ENCODE measurements at places on chromosomes 7 and 10.
A peak's percentile ranks its signal among the peaks of the same experiment; 100 is the strongest.

DNA sequence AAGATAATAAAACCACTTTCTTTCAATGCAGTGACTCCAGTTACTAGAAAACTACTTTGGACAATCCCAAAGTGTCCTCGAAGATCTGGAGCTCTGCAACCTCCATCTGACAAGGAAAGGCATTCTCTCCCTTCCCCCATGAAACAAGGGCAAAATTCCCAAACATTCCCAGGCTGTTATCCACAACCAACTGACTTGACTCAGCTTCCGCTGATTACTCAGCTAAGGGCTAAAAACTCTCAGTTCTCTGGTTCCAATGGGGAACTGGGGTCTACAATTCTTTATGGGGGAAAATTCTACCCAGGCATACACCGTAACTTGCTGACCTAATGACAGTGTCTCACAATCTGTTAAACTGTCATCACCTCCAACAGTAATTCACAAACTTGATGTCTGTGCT is 48.4 kb downstream of the SFMBT2 start:
- DNase-seq = no peak

- DNase-seq = no peak
Measured at GRCh38 chr10:30364345-30365268, 15.5 kb upstream of the MTPAP start.

DNA sequence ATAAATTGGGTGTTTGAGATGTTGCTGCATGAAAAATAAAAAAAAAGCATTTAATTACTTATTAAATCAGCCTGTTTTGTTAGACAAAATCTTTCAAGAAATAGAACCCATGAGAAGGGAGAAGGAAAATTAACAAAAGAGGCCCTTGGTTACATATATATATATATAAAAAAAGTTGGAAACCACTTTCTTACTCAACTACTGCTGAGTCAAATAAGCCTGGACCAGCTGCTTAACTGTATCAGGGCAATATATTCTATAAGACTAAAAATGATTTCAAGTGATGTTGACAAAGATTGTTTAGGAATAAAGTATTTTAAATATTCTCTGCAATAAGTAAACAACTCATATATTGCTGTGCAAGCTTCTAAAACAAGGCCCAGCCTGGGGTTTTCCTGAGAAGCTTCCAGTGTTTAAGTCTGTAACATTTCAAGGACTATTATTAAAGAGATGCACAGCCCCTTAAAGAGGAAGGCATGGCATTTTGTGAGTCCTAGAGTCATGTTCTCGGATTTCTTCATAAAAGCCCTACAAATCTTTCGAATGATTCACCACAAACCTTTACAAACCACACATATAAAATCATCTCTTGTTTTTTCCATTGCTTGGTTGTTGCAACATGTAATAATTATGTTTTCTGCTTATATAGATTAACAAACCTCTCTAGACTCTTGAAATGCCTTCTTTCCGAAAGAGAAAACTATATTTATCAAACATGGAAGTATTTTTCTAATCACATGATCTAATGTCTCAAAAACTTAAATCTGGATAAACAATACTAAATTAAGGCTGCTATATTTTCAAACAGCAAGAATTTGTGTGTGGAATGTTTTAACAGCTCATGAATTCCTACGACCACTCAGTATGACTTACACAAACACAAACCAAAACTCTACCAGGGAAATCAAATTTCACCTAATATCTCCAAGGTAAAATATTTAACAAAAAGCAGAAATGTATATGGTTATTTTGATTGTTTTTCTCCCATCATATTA is 14.3 kb downstream of the JAZF1 start:
- no peak for DNase-seq

DNA sequence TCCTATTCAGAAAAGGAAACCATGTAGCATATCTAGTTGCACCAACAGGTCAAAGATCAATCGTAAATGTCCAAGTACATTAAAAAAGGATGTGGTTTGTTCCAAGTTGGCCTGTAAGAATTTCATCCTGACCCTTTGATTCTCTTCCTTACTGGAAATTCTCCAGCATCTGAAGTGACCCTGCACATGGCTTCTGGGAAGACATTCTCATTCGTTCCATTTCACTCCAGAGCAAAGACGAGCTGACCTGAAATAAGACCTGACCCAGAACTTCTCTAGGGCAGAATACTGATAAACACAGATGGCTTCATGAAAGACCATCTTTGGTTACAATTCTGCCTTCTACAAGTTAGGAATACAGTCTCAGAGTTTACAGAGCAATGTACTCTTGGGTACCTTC is 39.8 kb downstream of the ASB4 start:
- no peak for DNase-seq

GRCh38 chr7:44914992-44915607 is 29.8 kb upstream of the PURB start:
- DNase-seq = peak; percentile 24

DNA sequence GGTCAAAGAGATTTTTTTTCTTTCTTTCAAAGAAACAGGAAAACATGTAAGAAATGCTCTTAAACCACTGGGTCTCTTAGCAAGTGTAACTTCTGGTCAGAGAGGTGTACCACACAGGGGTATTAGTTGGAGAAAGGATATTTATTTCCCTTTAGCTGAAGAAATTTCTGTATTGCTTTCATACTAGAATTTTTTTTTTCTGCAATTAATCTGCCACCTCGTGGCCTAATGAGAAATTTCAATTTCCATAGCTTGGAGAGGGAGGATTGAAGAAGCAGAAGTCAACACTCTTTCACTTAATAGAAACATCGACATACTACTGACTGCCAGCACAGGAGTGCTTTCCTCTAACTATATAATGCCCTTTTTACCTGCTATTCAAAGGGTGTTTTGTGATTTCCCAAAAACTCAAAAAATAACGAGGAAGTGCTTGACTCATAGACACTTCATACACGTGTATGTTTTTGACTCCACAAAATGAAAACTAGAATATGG is 177.6 kb upstream of the NAMPT start:
- no peak for DNase-seq

DNA sequence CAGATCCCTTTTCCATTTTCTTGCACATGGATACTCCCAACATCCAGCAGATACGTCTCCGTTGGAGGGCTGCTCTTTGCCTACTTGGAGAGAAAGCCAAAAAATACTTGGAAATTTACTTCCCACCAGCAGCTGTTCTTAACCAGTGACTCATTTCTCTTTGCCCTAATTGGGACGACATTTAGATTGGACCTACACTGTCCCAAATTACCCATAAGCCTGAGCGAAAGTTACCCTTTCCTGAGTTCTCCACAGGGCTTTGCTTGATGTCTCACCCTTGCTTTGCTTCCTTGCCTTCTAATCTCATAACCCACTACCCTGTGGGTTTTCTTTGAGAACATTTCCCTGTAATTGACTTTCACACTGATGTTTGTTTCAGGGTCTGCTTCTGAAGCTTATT is 48.1 kb downstream of the SAMD8 start:
- DNase-seq = no peak

DNA sequence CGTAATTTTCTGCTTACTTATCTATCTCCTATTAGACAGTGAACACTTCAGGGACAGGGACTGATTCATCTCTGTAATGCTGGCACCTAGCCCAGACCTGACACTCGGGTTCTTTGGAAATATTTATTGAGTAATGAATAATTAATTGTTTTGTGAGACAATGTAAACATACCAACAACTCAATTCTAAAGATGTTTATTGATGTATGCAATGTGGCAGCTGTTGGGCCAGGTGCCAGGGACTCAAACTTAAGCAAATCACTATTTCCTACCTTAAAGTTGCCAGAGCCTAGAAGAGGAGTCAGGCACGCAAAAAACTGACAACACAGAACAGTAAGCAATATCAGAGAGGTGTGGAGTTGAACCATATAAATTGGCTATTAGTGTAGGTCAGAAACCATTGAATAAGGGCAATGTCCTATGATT is 63.6 kb upstream of the BMPER start:
- no peak for DNase-seq

DNA sequence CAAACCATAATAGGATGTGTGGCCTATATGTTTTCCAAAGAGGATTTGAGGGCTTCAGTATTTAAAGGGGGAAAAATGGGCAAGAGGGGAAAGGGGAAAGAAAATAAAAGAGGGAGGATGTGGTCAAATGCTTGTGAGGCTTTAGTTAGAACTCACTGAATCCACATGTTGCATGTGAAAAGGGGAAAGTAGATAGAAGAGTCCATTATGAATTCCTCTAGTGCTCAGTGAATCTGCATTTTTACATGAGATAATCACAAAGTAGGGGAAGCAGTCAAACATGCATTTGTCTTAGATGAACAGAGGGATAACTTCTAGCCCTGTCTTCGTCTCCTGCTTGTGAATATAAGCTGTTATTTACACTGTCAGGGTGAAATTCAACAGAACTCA is 24.6 kb upstream of the AKAP9 start:
- no peak for DNase-seq

DNA sequence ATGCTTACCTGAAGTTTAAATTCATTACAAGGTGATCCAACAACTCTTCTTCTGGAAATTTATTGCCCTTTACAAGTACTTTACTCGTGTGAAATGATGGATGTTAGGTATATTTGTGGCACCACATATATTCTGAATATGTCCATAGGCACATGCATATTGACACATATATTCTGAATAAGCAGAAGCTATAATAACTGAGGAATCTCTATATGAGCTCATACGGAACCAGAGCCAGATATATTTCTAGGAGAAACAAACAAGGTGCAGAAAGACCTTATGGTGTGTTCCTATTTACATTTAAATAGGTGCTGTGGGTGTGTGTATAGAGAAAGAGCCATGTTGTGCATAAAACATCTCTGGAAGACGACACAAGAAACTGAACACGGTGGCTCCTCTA is 456.1 kb upstream of the NPVF start:
- DNase-seq = no peak

DNA sequence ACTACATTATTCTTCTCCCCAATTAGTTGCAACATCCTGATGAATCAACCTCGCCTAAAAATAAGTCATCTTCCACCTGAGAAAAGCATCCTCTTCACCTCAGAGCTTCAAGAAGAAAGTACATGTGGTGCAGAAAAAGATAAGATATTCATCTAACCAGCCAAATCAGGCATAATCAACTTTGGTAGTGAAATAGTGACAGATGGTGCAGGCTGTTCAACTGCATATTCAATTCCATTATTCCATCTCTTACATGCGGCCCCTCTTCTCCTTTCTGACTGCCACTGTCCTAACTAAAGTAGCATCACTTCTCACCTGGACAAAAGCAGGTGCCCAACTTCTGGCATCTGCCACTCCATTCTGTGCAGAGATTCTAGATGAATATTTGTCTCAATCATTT is 148.4 kb upstream of the STEAP1 start:
- no peak for DNase-seq

GRCh38 chr7:85001495-85002345 is 185.1 kb downstream of the SEMA3D start:
- no peak for DNase-seq

DNA sequence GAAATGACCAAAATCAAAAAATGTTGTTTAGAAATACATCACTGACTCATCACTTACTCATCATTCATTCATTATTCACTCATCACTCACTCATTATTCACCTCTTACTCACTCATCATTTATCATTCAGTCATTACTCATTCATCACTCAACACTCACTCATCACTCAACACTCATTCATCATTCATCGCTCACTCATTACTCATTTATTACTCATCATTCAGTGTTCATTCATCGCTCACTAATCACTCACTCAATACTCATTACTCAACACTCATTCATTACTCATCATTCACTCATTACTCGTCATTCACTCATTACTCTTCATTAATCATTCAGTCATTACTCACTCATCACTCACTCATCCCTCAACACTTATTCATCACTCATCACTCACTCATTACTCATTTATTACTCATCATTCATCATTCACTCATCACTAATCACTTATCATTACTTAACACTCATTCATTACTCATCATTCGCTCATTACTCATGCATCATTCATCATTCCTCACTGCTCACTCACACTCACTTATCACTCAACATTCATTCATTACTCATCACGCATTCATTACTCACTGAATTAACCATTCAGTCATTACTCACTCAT is 238.5 kb downstream of the ADARB2 start:
- DNase-seq = no peak

DNA sequence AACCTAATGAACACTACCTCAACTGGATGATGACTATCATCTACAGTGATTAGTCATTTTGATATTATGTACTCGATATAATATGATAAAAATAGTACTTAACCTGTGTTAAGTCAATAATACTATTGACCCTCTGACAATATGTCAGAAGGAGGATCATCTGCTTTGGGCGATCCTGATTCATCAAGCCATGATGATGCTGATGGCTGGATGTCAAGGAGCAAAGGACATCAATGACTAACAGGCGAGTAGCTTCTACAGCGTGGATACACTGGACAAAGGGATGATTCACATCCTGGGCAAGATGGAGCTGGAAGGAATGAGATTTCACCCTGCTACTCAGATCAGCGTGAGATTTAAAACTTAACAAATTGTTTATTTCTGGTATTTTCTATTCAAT is 94.4 kb upstream of the SKAP2 start:
- DNase-seq = no peak

- DNase-seq = no peak
Measured at GRCh38 chr7:128747327-128748079, 8.3 kb downstream of the CALU start.

- DNase-seq = no peak
Measured at GRCh38 chr7:81719865-81720264, 50.0 kb downstream of the HGF start.

- DNase-seq = no peak
Measured at GRCh38 chr7:24508316-24508715, 64.9 kb upstream of the PALS2 start.

DNA sequence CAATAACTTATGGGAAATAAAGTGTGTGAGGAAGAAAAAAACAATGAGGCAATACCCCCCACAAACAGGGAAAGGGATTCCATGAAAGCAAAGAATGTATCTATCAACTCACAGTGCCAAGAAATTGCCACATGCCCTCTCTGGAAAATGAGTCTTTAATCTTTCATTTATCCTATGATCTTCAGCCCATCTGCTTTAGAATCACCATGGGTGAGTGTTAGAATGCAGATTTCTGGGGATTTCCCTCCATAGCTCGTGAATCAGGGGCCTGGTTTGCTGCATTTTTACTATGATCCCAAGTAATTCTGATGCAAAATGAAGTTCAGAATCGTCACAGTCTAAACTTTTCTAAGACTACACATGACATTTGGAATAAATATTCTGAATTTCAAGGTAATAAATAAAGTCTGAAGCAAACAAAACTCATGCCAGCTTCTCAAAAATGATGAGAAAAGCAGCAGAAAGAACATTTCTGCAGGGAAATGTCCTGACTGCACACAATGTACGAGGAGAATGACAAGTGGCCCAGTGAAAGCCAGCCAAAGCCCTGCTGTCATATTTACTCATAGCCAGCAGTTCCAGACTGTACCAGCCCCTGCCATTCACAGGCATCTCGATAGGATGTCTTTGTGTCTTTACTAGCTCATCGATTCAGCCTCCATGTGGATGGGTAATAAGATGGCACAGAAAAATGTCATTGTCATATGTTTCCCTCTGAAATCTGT is 167.1 kb downstream of the ELMO1 start:
- DNase-seq = no peak

DNA sequence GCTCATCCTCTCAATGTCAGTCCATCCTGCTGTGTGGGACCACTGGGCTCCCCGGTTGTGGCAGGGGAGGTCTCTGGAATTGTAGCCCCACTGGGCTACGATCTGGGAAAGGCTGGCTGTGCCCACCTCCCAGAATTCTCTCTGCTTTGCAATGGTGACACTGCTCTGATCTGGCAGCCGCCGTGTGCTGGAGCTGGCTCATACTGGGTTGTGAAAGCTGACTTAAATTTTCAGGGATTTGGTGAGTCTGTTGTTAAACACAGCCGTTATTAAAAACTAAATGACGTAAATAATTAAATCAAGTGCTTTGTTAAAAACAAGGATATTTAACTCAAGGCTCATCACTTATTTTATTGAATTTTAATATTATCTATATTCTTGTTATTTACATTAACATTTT is 160.0 kb downstream of the TAX1BP1 start:
- no peak for DNase-seq
